CD8-positive, alpha-beta memory T cell (primary cell): ENCODE measurements at places on chromosomes 5 and 9. TPM values are rescaled to one million over a fixed set of nuclear protein-coding genes. Genes with fewer than 3 reads are reported as not detected.
A peak's percentile ranks its signal among the peaks of the same experiment; 100 is the strongest.

ZNF366 gene
- not detected for total RNA-seq

GRCh38 chr5:53406630-53407316 lies 73.7 kb upstream of the FST start:
- no peak overlapping the region for H3K4me3 ChIP-seq
- DNase-seq, result no peak

RAB3C gene
- not detected for total RNA-seq

TAF1L gene
- total RNA-seq, result not detected

- no peaks in the 10 kb centered on the region for H3K36me3 ChIP-seq
- no peaks in the 10 kb centered on the region for H3K4me1 ChIP-seq
- H3K4me3 ChIP-seq, result no peak overlapping the region
- no peak for DNase-seq
- no peaks in the 10 kb centered on the region for H3K27me3 ChIP-seq
Observed at GRCh38 chr5:91712718-91713117, 329.6 kb upstream of the ARRDC3 start.

- no peak overlapping the region for H3K4me3 ChIP-seq
- DNase-seq, result no peak
- H3K36me3 ChIP-seq, result no peaks in the 10 kb centered on the region
- no peak overlapping the region for H3K27ac ChIP-seq
- H3K4me1 ChIP-seq, result no peaks in the 10 kb centered on the region
- H3K27me3 ChIP-seq, result no peaks in the 10 kb centered on the region
Observed at GRCh38 chr5:45697201-45697600, 1.0 kb upstream of the HCN1 start.

SLC6A18 gene
- not detected for total RNA-seq

DNA sequence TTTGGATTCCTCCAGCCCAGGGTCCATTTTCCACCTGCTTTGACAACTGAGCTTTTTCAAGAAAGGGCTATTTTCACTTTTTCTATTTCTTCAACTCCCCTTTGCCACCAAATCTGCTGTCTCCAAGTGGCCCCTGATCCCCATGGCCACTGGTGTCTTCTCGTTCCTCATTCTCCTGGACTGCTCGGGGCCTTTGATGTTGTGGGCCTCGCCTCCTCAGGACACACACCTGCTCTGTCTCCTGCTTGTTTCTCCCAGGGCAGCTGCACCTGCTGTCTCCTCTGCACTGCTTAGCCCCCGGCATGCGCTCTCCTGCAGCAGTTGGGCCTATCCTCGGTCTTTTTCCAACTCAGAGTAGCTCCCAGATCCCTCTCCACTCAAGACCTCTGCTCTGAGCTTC lies 16.3 kb upstream of the NANS start:
- H3K27me3 ChIP-seq, result no peaks in the 10 kb centered on the region
- peaks cover 7% of the 10 kb centered on the region for H3K4me1 ChIP-seq
- DNase-seq, result no peak
- no peaks in the 10 kb centered on the region for H3K36me3 ChIP-seq

GRCh38 chr9:136379891-136380290 lies 6.4 kb upstream of the CARD9 start:
- H3K27ac ChIP-seq, result no peak overlapping the region
- H3K36me3 ChIP-seq, result no peaks in the 10 kb centered on the region
- DNase-seq, result no peak
- H3K27me3 ChIP-seq, result no peaks in the 10 kb centered on the region

GRCh38 chr9:116644091-116644688 lies 42.9 kb upstream of the TRIM32 start:
- DNase-seq, result no peak
- no peaks in the 10 kb centered on the region for H3K27me3 ChIP-seq

- H3K36me3 ChIP-seq, result no peaks in the 10 kb centered on the region
- no peak overlapping the region for H3K27ac ChIP-seq
- no peaks in the 10 kb centered on the region for H3K4me1 ChIP-seq
Observed at GRCh38 chr5:117590944-117591343, 1016.3 kb upstream of the SEMA6A start.

BHMT gene
- total RNA-seq, result not detected

DNA sequence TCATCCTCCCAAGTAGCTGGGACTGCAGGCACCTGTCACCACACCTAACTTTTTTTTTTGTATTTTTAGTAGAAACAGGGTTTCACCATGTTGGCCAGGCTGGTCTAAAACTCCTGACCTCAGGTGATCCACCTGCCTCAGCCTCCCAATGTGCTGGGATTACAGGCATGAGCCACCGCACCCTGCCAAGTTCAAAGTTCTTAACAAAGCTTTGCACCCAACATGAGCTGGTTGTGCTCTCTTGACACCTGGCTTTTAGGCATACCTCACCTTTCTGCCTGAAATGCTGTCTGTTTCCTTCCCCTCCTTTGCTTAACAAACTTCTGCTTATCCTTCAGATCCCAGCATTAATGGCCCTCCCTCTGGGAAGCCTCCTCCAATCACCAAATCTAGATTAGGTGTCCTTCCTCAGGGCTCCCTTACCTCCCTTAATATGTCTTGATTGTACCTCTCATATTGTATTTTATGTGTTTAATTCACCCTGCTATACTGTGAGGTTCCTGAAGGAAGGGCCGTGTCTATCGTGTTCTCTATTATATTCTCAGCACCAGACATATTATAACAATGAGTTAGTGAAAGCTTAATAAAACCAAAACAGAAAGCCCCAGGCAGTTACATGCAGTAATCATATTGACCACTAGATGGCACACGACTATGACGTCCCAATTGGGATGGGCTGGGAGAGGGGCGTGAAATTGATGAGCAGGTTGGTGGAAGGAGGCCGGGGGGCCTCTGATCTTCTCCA lies 62.9 kb upstream of the PPARGC1B start:
- no peaks in the 10 kb centered on the region for H3K4me1 ChIP-seq
- H3K27ac ChIP-seq, result no peak overlapping the region
- no peaks in the 10 kb centered on the region for H3K27me3 ChIP-seq
- H3K36me3 ChIP-seq, result no peaks in the 10 kb centered on the region
- no peak overlapping the region for H3K4me3 ChIP-seq
- no peak for DNase-seq

DNA sequence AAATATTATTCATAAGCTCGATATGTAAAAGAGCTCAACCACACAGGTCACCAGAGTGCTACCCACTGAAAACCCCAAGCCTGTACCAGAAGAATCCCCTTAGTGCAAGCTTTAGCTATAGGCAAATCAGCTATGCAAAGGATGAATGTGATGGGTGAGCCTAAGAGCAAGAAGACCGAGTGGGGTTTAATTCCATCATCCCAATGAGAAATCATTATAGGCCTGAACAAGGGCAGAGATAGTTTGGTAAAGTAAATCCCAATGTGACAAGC lies 21.8 kb downstream of the ELOVL7 start:
- H3K27ac ChIP-seq, result no peak overlapping the region
- no peaks in the 10 kb centered on the region for H3K27me3 ChIP-seq
- H3K4me3 ChIP-seq, result no peak overlapping the region
- no peaks in the 10 kb centered on the region for H3K36me3 ChIP-seq
- DNase-seq, result no peak

DNA sequence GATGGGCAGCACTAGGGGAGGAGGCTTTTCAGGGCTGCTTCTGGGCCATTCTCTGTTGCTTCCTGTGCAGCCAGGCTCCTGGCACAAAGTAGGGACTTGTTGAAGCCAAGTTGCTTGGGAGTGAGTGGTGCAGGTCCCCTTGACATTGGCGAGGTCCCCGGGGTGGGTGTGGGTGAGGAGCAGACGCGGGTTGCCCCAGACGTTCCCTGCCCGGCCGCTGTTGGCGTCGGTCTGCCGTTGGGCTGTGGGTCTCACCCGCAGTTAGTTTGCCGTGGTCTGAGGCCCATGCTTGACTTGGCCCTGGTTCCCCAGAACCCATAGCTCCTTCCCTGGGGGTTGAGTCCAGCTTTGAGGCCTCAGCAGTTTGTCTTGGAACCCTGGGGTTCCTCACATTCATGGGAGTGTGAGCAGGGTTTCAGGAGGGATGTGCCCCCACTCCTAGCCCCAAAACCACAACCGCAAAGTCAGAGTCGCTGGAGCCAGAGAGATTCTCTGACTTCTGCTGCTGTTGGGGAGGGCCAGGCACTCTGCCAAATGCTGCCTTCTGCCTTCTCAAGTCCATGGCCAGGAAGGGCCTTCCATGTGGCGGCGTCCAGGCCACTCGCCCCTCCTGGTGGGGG lies 77.5 kb downstream of the RXRA start:
- no peak overlapping the region for H3K4me3 ChIP-seq
- H3K36me3 ChIP-seq, result no peaks in the 10 kb centered on the region
- peaks cover 54% of the 10 kb centered on the region for H3K4me1 ChIP-seq
- peak; percentile 32 for DNase-seq
- no peaks in the 10 kb centered on the region for H3K27me3 ChIP-seq

ACOT12 gene
- not detected for total RNA-seq

DNA sequence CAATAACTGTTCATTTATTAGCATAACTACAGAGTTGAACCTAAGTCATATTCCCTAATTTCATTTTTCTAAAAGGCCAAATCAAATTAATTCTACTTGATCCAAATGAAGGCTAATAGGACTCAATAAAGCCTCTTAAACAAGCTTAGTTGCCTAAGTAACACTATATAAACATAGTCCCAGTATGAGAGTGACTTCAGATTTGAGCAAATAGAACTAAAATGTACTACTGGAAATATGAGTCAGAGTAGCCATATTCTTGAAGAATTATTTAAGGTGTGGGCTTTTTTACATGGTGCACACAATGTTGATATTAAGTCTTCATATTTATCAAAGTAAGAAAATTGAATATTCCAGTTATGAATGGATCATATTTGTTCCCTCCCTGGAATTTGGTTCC lies 872.3 kb downstream of the MAT2B start:
- no peaks in the 10 kb centered on the region for H3K4me1 ChIP-seq
- H3K27ac ChIP-seq, result no peak overlapping the region
- no peaks in the 10 kb centered on the region for H3K27me3 ChIP-seq
- no peak overlapping the region for H3K4me3 ChIP-seq

- H3K4me3 ChIP-seq, result no peak overlapping the region
- no peaks in the 10 kb centered on the region for H3K36me3 ChIP-seq
- DNase-seq, result no peak
- H3K4me1 ChIP-seq, result no peaks in the 10 kb centered on the region
Observed at GRCh38 chr9:86772635-86772993, 174.7 kb downstream of the GAS1 start.

DNA sequence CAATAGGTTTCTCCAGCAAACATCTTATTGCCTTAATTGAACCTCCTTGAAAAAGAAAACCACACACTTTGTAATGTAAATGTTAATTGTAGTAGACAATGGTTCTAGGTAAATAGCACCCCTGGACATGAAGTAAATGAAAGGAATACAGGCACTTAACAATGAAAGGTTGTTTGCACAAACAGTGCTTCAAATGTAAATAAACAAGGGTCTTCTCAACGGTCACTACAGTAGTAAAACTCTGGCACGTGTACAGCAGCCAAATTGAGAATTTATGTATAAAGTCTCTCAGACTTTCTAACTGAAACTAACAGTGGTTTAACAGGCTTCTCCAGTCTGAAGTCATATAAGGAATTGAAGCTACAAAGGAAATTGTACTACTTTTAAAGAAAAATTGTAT lies 218.3 kb downstream of the MEF2C start:
- no peak overlapping the region for H3K27ac ChIP-seq
- peaks cover 55% of the 10 kb centered on the region for H3K27me3 ChIP-seq
- H3K36me3 ChIP-seq, result no peaks in the 10 kb centered on the region
- no peak overlapping the region for H3K4me3 ChIP-seq
